ENCODE measurements at places on chromosomes 2 and 18.

DNA sequence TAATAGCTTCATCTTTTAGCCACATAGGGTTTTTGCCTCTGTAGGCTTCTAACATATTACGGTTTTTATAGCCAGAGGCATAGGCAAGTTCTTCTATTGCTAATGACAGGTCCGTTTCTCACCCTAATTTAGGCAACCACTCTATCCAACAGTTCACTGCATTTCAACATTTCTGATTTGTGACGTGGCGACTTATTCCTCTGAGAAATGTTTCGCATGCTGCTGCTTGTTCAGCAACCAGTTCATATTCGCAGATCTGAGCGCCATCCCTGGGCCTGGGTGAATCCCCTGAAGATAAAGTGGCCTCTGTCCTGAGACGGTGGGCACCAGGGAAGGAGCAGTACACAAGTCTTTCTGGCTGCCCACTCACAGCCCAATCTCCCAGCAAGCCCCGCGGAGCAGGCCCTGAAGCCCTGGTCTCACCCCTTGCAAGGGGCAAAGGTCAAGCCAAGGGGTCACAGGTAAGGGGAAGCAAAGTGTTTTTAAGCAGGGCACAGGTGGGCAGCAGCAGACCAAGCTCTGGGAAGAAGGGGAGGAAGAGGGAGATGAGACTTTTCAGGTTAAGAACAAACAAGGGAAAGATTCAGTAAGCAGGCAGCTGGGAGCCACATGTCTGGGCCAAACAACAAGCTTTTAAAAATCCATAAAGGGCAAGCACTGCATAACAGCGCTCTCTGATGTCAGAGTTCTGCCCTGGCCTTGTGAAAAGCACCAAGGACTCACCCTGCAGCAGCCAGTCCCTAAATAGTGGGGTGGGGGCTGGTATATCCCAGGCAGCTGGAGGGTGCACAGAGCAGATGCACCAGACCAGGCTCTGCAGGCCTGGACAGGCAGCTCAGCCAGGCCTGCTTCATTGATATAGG lies 10.8 kb upstream of the COX7A2L start:
- DNase-seq: no peak

DNA sequence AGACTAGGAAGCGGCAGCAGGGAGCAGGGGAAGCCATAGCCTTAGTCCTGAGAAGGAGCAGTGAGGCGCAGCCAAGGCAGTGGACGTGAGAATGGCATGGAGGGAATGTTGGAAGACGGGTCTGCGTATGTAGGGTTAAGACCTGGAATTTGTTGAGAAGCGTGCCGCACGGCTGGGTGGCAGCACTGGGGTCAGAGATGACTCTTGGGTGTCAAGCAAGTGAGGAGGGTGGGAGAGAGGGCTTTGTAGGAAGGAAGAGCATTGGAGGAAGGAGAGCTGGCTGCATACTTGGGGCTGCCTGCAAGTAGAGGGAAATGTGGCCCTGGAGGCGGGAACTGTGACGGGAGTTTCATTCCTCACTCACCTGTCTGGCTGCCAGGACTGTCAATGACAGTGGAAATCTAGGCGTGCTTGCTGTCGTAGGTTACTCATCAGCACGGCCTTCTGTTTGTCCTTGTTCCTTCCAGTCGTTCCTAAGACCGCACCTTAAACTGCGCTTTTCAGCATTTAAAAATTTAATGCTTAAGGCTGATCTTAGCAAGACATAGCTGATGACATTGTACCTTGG lies 108.0 kb downstream of the ITGB1BP1 start:
- no peak for DNase-seq

DNA sequence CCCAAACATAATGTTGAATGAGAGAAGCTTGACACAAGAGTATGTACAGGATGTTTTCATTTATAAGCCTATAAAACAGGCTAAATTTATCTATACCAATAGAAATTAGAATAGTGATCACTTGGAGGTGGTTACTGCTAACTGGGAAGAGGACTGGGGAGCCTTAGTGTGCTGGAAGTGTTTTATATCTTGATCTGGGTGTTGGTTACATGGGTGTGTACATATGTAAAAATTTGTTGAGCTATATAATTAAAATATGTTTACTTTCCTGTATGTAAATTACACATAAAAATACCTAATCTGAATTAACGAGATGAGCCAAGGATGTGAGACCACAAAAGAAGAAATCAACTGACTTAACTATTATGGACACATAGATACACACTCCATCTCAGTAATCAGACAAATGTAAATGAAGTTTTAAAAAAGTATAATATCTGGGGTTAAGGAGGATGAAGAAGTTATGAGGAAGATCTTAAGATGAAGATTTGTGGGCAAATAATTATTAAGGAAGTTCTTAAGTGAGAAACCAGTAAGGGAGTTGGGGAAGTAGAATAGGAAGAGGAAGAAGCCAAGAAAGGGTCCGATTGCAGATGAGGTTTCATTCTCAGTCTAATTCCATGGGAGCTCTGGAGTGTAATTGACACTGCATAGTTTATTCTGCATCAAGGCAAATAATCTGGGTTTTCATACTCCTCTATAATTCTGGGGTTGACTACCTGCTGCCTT lies 32.3 kb upstream of the NABP1 start:
- no peak for DNase-seq

DNA sequence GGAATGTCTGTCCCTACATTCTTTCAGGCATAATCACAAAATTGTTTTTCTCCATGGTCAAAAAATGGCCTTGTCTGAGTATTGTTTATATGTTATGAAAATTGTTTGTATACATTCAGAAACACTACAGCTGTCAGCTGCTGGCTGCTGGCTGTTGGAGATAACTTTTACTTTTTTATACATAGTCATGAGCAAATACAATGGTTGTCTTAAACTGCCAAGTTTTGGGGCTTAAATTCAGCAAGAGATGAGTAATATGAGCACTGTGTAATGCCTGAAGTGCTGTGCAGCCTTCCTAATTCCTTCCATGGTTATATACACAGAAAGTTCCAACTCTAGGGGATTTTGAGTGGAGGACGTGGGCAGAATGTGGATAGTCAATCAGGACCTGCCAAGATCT lies 168.9 kb upstream of the RMP24 start:
- DNase-seq: no peak

GRCh38 chr18:46629361-46629760 lies 27.7 kb downstream of the LOXHD1 start:
- no peak for DNase-seq

- no peak for DNase-seq
These were observed 754.2 kb upstream of the ID2 start for GRCh38 chr2:7927691-7928090.

DNA sequence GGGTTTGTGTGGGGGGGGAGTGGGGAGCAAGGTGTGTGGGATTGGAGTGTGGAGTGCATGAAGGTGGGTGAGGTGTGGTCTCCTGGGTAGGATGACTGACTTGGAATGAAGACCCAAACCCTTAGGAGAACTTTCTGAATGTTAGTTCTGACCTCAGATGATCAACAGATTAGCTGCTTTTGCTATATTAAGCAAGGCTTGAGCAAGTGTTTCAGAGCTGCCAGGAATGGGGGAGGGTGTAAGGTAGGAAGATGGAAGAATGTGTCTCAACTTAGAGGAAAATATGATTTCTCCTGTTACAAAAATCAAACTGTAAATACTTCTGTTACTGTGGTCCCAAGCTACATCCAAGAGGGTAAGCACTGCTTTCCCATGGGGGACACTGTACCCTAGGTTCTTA lies 273.6 kb downstream of the TGIF1 start:
- no peak for DNase-seq

DNA sequence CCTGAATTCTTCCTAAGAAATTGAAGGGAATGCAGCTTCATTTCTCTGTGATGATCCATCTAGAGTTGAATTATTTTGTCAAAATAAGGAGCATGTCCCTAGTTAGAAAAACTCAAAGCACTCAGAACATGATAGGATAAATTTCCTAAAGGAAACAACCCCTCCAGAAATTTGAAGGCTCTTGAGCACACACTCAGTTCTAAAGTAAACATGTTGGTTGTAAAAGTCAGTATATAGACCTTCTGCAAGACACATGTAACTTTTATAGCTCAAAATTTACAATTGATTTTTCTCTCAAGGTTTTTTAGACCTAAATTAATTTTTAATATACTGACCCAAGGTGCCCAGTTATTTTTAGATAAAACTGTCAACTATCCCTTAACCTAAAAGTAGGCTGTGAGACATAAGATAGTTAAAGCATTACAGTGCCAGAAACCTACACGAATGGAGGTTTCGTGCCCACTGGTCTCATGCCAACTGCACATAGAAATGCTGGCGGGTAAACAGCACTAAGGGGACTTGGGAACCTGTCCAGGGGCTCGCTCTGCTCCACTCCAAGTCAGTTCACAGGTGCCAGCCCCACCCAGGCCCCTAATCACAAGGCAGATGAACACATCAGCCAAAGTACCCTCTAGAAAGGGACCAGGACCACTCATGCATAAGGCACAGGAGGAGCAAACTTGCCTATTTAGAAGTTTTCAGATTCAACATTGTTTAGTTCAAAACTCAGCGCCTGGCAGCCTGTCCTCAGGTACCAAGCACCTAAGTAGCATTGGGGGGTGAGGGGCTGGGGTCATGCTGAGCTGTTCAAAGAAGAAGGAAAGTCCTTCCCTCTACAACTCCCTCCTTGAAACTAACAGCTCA lies 106.5 kb downstream of the SMC6 start:
- no peak for DNase-seq

All from cardiac fibroblast (primary cell).